Posterior cingulate gyrus (tissue), 11 donors: ENCODE measurements at places on chromosomes 7 and 10.

GRCh38 chr7:128737867-128738385 is 1.2 kb upstream of the CALU start:
- DNase-seq: no peak

DNA sequence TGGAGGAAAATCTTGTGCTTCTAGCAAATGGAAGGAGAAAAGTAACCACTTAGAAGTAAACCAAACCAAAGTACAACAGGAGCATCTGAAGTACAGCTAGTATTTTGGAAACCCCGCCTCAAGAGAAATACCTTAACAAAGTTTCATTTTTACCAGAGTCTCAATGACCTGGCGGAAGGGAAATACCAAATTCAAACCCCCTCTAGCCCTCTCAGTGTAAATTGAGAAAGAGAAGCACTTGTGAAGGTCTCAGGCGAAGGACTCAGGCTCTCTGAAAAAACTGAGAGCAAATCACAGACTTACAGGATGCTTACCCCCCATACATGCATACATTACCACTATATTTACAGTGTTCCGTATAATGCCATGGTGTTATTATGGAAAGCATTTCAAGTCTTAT is 70.1 kb downstream of the ZPBP start:
- DNase-seq: no peak

- no peak for DNase-seq
Observed at GRCh38 chr10:17673471-17674061, 29.6 kb downstream of the STAM start.

DNA sequence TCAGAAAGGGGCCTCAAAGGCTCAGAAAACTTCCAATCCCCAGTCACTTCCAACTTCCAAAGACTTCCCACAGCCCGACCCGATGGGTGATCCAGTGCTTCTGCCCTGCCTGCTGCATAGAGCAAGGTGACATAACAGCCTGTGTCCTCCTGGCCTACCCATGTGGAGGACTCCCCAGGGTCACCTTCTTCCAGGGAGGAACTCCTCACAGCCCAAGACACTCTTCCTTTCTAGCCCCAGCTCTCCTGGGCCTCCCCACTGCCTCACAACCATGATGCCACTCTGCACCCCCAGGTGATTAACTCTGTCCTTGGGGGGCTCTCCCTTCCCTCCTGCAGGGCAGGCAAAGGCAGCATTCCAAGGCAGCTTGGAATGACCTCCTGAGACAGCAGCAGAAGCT is 158.4 kb upstream of the PDE1C start:
- DNase-seq: no peak

- no peak for DNase-seq
Observed at GRCh38 chr10:112025228-112025627, 158.3 kb downstream of the GPAM start.

DNA sequence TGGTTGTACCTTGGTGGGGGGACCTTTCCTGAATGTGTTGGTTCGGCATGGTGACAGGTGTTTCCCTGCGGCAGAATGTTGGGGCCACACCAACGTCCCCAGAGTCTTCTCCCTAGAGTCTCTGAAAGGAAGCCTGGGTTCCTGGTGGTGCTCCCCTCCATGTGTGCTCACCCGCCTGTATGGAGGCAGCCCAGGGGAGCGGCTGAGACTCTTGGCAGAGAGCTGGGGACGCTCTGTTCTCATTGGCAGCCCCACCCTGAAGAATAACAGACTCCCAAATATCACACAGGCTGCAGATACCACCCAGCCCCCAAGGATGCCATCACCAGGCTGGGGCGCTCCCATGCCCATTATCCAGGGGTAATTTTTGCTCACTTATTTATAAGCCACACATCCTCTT is 34.8 kb downstream of the CHST12 start:
- no peak for DNase-seq

DNA sequence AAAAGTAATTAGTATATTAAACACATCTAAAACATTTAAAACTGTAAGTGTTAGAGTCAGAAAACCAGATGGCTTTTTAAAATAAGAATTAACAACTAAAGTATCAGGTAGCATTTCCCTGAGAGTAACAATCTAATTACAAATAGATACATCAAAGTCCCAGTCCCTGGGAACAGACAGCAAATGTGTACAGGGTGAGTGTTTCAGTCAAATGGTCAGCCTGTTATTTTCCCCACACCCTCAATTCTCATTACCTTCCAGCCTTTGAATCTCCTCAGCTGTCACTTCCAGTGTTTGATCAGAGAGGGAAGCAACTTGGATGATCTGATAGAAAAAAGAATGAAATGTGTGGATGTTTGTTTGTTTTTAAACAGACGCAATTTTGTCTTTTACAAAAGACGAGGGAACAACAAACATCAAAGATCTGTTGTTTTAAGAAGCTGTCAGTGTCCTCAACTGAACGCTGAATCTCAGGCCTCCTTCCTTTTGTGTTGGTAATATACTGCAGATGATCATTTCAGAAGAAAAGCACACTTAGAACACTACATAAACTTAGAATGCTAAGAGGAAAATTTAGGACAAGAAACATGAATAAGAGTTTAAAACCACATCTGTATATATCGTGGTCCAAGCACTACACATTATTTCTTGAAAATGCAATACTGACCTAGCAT is 29.8 kb downstream of the CEP41 start:
- no peak for DNase-seq

DNA sequence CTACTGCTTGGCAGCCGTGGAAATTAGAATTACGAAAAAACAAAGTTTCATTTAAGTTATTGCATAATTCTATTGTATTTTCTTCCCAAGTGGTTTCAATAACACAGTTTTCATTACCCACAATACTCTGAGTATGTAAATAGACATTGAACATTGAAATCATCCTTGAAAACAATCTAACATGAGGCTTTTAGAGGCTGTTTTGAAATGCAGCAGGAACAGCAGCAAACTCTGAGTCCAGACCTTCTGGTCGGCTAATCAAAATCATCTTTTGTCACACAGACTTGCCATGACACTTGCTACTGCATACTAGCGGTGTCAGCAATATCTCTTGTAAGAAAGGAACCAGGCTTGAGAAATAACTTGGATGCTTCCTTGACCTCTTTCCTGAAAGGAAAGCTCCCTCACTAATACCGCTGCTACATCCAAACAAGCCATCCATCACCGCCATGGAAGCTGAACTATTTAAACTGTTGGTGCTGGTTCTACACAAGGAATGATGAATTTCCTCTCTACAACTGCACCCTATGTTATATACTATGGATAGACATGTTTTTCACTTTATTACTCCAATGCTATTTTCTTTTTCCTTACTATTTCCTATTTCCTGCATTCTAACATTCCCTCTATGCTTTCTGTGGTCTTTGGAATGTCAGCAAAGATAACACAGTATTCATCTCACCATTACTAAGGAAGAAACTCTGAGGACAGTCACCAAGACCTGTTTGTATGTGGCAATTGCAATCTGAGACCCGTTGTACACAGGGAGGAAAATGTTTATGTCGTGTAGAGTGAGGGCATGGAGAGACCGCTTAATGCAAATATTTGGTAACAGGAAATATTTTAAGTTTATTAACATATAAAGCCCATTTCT is 130.8 kb downstream of the ITGA8 start:
- DNase-seq: no peak

DNA sequence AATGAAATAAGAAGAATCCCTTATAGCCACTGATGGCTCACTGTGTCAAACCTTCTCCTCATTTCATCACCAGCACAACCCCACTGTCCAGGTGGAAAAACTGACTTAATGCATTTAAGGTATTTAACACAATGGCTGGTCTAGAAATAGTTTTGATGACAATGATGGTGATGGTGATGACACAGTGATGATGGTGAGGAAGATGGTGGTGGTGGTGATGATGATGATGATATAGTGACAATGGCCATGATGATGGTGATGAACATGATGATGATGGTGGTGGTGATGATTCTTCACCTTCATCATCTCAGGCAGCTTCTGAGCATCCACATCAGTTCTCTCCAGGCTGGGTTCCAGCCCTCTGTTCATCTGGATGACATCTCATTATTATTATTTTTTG is 186.6 kb downstream of the TCERG1L start:
- no peak for DNase-seq

DNA sequence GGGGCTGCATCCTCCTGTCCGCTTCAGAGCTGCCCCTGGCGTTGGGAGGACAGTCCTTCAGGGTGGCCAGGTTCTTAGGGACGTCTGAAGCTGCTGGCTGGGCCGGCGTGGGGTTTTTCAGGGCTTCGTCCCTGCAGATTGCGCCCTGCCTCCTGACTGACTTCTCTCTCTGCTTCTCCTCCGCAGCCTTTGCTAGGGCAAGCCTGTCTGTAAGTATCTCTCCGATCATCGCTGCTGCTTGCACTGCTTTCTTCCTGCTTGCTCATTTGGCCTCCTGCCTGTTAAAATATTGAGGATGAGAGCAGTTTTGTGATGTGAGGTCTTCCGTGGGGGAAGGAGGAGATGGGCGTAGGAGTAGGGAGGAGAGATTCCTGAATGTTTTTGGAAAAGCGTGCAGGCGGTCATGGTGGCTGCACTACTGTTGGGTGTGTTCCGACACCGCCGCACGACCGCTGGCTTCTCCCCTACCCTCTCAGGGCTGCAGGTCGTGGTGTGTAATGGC is 25.3 kb downstream of the PFKFB3 start:
- no peak for DNase-seq

GRCh38 chr10:107442035-107442505 is 277.6 kb upstream of the SORCS1 start:
- DNase-seq: no peak

GRCh38 chr7:109967406-109967805 is 1123.5 kb upstream of the LRRN3 start:
- no peak for DNase-seq

DNA sequence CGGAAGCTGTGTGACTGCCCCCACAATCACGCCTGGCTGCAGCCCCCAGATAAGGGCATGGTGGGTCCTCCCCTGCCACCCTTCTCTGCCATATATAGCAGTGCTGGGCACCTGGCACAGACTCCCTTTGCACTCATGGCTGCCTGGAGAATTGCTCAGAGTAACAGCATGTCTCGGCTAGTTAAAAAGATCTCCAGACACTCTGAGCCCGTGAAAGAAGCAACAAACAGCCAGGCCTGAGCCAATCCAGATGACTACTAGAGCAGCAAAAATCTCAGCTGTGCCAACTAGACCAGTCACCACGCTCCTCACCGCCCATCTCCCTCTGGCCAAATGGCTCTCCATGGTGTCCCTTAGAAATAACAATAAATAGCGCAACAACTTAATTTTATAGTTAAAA is 71.3 kb downstream of the PARD3 start:
- DNase-seq: no peak

DNA sequence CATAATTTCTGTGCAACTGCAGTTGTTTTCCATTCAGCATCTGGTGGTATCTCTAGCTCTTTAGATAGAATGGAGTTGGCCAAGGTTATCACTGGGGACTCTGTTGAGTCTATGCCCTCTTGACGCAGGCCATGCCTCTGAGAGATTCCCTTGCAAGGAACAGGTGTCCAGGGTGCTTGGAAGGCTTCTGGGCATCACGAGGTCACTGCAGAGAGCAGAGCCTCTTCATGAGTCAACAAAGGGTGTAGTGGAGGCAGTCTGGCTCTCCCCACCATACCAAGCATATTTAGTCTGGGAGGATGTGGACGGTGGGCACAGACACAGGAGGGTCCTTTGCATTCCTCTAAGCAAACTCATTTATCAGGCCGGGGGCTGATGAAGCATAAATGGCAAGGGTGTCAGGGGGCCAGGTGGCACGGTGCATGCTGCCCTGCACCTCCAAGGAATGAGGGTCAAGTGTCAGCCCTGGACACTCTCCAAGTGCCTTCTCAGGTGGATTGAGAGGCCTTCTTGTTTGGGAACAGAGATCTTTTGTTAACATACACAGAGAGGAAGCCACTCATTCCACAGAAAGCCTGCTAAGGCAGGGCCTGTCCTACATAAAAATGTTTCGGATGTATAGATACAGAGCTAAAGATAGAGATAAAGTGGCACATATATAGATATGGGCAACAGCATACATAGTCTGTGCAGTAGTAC is 328.6 kb downstream of the INHBA start:
- no peak for DNase-seq

GRCh38 chr7:104150470-104150869 is 57.3 kb downstream of the ORC5 start:
- no peak for DNase-seq

DNA sequence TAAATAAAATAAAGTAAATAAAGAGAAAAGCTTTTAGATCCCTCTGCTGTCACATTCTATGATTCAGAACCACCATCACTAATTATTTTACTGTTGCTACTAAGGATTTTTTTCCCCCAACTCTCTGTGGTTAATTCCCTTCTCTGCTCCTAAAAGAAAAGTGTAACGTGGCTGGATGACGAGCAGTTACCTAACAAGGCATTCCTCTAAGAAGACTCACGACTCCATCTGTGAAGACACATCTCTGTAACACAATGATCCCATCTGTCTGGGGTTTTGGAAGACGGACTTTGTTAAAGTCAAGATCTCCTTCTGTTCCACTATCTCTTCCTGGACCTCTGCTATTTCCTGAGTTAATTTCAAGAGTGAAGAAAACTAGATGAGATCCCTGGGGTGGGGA is 179.9 kb downstream of the SFMBT2 start:
- no peak for DNase-seq

GRCh38 chr7:113799896-113800295 is 118.9 kb downstream of the PPP1R3A start:
- DNase-seq: no peak

- no peak for DNase-seq
Observed at GRCh38 chr7:103664577-103664976, 218.6 kb upstream of the SLC26A5 start.

DNA sequence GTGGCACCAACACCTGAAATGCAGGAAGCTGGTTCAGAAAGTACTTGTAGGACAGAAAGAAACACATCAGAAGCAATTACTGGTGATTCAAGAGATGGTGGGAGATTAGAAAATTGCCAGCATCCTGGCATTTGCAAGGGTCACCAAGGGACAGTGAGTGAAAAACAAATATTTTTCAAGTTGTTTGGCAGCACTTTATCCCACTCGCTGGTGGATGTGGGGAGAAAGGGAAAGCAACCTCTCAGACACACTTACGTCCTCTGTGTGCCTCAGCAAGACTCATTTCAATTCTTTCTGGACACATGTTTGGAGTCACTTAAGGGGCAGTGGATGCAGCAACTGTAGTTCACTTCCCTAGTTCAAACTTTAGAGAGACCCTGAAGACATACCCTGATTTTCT is 440.4 kb upstream of the GHITM start:
- no peak for DNase-seq

- no peak for DNase-seq
Observed at GRCh38 chr10:4252701-4253100, 467.7 kb upstream of the KLF6 start.

DNA sequence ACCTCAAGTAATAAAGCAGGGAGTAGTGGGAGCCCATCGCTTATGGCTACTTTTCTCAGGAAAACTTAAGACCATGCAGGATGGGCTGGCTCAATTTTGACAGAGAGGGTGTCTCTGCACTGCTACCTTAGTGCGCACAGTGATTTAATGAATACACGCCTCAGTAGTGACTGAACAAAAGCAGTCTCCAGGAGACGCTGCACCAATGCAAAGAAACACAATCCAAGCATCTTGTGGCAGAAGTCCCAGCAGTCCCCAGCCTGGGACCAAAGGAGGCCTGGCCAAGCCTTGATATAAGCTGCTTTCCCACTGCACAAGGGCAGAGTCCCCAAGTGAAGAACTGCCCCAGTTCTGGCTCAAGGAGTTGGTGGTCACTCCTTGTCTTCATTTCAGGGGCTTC is 368.9 kb downstream of the KCNMA1 start:
- no peak for DNase-seq
